ENCODE measurements at places on chromosomes 12 and 14.

GRCh38 chr12:100706033-100706432 lies 88.5 kb upstream of the ANO4 start:
- DNase-seq, result no peak

DNA sequence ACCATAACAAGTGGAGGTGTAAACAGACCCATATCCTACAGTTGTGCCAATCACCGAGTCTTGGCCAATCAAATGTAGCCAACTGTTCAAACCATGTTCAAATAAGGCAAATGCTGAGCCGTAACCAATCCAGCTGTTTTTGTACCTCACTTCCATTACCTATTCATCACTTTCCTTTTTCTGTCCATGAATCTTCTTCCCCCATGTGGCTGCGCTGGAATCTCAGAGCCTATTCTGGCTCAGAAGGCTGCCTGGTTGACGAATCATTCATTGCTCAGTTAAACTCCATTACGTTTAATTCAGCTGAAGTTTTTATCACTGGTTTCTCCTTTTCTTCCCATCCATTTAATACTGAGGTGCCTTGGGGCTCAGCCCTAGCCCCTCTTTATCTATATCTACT lies 71.1 kb downstream of the TBC1D30 start:
- DNase-seq, result no peak

DNA sequence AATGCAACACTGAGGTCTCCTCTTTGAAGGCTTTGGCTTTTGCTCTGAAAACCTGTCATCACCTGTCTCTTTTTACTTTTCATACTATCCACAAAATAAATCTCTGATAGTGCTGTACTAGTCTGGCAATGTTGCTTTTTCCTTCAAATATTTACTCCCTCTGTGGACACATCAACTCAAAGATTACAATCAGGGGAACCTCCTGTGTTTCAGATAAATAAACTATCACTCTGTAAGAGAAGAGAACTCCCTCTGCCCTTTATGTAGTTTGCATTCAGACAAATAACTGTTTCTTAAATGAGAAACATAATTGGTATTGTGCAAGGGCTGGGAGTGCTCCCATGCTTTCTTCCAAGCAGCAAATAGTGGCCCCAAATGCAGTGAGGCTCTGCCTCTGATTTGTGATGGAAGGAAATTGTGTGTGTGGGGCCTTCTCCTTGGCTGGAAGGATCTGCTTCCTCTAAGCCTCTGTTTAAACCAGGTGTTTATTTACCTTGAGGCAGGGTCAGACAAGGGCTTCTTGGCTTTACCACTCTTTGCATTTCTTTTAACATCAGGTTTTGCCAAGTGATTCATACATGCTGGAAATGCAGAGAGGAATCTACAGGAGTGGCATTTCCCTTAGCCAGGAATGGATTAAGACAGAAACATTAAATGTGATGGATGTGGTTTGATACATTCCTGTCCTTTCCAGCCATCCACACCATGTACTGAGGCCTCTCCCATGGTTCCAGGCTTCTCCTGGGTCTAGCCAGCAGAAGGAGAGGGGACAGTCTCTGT lies 69.0 kb downstream of the AKAP6 start:
- peak; percentile 53 for DNase-seq

- no peak for DNase-seq
Observed at GRCh38 chr12:32448586-32448985, 49.2 kb downstream of the FGD4 start.

DNA sequence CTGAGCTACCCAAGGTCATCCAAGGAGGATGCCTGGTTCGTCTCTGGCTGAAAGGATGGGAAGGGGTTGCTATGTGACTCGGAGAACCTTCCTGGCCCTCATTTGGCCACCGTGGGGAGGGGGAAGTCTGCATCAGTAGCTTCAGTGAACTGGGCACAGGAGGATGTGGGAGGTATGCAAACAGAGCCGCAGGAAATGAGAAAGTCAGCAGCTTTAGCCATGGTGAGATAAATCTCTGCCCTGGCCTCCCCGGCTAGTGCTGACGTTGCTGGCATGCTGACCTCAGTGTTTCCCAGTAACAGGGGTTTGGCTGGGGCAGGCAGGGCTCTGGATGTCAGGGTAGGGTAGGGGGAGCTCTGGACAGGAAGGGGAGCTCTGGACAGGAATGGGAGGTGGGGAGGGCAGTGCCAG lies 2.3 kb upstream of the CEBPE start:
- no peak for DNase-seq

DNA sequence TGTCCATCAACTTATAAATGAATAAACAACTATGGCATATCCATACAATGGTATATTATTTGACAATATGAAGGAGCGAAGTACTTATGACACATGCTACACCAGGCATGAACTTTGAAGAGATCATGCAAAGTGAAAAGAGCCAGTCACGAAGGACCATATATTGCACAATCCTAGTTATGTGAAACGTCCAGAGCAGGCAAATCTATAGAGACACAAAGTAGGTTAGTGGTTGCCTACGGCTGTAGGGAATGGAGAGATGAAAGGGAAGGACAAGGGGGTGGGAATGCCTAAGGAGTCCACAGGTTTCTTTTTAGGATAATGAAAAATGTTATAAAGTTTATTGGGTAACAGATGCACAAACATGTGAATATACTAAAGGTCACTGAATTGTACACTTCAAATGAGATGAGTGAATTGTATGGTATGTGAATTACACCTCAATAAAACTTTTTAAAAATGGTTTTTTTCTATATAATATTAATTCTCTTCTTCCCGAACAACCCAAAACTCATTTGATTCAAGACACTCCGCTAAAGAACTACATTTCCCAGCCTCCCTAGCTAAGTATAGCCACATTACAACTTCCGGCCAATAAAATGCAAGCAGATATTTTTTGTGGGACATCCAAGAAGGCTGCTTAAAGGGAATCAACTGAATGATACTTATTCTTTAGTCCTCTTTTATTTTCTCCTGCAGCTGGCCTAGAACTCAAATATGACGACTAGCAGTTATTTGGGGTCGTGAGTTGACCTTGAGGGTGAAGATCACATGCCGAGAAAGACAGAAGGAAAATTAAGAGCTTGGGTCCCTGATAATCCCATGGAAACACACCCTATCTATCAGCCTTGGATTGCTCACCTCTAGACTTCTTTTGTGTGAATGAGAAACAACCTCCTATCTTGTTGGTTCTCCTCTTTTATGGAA lies 187.2 kb downstream of the TTC8 start:
- no peak for DNase-seq

DNA sequence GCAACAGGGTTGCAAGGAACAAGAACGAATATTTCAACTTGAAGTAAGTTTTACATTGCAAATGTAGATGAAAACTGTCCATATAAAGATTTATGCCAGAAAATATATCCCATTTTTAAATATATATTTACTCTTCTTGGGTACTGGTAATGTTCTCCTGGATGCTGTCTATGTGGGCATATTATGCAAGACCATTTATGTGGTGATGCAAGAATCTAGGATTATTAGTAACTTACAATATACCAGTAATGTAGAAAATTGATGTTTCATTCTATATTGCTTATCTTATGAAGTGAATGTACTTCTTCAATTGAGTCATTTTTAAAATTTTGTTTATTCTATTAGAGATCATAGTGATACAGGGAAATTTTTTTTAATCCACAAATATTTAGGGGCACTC lies 25.1 kb downstream of the FGFR1OP2 start:
- DNase-seq, result no peak

- DNase-seq, result no peak
Observed at GRCh38 chr12:95551305-95551704, at the start of gene USP44. USP44 (minus strand) TSS chr12:95551476; CDS start chr12:95534256, 17,220 bp downstream.

GRCh38 chr12:2485681-2486080 lies 309.1 kb upstream of the FKBP4 start:
- DNase-seq, result no peak

DNA sequence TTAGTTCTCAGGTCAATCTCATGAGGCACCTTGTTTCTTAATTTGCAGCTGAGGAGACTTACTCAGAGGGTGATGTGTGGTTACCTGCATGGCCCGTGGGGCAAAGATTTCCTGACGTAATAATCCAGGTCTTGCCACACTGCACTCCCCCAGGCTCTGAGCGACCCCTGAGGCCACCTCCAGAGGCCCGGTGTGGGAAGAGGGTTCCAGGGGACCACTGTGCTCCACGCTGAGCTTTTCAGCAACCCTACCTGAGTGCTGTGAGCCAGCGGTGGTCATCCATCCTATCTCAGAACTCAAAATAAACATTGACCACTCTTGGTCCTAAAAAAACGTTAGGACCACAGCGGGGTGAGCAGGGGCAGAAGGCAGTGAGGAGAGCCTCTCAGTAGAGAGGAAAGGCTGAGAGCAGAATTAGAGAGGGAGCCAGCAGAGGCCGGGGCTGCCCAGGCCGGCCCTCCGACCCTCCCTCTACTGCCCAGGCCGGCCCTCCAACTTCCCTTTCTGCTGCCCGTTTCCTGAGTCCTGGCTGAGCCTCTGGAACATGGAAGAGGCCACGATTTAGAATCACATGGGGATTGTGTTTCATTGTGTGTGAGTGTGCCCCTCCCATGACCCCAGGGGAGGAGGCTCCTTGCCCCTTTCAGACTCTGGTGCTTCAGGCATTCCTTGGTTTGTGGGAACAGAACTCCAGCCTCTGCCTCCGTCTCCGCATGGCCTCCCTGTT lies 188.2 kb upstream of the DIO3 start:
- no peak for DNase-seq

DNA sequence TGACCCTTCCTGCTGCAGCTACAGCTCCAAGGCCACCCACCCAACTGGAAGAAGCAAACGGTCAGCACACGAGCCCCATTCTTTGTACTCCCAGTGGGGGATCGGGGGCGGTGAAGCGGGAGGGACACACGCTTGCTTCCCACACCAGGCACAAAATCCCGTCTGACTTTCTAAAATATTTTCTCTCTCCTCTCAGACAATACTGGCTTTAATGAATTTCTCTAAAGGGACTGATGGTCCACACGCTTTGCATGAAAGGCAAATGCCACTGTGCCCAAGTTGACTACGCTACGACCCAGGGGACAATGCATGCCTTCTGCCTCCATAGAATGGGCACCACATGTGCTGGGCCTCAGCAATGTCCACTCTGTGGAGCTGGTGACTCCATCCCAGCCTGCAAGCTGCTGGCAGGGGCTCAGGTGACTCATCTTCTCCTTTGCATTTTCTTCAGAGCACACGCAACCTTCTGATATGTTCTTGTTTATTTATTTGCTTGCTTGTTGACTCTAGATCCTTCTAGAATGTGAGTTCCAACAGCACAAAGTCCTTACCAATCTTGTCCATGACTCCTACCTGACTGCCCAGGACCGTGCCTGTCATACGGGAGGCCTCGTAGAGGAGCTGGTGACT lies 15.6 kb downstream of the SYNE3 start:
- no peak for DNase-seq

DNA sequence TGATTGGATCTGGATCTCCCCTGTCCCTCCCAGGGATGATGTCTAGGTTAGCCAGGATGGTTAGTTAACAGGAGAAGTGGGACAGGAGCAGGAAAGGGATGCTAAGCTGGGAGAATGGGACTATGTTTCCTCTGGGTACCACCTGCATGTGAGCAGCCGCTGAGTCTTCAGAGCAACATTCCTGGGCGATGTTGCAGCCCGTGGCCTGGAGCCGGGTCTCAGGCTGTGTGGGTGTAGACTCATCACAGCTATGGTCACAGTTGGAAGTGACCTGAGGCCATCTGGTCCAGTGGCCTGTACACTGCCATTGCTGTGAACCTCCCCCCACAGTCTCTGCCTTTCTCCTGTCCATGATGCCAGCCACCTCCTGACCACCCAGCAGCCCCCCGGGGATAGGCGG lies 422.6 kb downstream of the DPF3 start:
- no peak for DNase-seq

GRCh38 chr14:101114726-101115515 lies 211.4 kb upstream of the RTL1 start:
- no peak for DNase-seq

DNA sequence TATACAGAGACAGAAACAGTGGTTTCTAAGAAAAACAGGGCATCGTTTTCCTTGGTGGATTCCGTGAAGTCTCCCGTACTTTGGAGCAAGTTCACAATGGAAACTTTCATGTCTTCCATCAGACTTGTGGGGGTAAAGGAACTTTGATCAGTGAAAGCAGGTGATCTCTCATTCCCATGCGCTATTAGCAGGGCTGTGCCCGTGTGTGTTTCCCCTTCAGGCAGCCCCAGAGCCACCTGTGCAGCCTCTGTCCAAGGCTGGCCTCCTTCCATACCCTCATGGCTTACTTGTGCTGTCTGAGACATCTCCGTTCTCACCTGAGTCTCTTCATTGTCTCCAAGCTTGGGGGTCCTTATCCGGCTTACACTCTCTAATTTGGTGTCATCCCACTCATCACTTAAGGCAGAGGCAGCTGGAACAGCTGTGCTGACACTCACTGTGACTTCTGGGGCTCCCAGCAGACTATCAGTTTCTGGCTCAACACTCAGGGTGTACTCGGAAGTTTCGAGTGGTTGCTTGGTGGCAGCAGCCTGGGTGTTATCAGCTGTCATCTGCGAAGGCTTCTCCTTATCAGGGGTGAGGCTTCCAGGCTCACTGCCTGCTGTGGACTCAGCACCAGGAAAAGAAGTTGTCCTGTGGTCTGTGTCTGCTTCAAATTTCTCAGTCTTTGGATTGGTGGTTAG lies 13.8 kb downstream of the ARMH4 start:
- no peak for DNase-seq

GRCh38 chr12:124399622-124400021 lies 104.7 kb downstream of the RFLNA start:
- no peak for DNase-seq

DNA sequence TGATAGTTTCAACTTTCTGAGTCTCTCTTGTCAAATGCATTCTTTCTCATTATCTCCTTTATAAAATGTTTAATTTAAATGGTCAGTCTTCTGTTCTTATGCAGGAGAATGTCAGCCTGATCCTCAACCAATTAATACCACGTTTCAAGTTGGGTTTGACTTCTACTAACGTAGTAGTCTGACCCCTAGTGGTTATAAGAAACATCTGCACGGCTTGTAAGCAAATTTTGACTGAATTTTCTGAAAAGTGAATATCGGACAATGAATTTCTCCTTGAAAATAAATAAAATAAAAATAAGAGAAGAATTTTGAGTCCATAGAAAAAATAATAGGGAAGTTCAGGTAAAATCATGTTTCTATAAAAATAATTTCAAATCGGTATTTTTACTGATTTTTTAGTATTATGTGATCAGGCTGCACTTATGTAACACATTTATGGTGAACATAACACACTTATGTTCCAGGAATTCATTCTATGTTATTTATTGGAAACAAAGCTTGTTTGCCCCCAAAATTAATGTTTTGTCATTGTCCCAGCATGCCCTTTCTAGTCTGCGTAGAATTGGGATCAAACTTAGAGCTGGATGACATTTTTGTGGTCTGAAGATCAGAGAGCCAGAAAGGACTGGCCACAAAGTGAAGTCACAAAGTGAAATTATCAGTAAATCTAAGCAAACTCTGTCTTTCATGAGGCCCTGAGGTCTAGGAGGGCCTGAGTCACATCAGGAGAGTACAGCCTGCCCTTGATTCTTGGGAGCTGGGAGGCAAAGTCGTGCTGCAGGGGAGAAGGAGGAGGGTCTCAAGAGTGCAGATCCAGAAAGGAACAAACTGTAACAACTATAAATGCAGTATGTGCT lies 101.2 kb upstream of the STXBP6 start:
- DNase-seq, result peak; percentile 39

DNA sequence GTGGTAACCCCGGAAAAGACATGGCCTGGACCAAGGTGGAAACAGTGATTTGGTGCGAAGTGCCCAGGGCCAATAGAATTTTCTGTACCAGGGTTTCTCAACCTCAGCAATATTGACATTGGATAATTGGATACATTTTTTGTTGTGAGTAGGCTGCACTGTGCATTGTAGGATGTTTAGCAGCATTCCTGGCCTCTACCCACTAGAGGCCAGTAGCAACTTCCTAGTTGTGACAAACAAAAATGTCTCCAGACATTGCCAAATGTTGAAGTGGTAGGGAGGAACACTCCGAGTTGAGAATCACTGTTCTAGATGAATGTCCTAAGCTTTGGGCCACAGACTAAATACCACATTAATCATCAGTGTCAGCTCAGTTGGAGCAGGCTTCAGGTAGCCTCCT lies 6.2 kb upstream of the CGRRF1 start:
- DNase-seq, result no peak
